Natural killer cell treated with Interleukin-12 subunit alpha and Interleukin-12 subunit beta and Interleukin-15 and Interleukin-18, amount 100 ng/mL, for 72 hours (primary cell): ENCODE measurements at places on chromosomes 16 and 17. TPM values are rescaled to one million over a fixed set of nuclear protein-coding genes. Genes with fewer than 3 reads are reported as not detected.

KRT27 gene
- total RNA-seq: not detected

CCL2 gene
- total RNA-seq: not detected

FSCN2 gene
- total RNA-seq: 0.21 TPM

DNA sequence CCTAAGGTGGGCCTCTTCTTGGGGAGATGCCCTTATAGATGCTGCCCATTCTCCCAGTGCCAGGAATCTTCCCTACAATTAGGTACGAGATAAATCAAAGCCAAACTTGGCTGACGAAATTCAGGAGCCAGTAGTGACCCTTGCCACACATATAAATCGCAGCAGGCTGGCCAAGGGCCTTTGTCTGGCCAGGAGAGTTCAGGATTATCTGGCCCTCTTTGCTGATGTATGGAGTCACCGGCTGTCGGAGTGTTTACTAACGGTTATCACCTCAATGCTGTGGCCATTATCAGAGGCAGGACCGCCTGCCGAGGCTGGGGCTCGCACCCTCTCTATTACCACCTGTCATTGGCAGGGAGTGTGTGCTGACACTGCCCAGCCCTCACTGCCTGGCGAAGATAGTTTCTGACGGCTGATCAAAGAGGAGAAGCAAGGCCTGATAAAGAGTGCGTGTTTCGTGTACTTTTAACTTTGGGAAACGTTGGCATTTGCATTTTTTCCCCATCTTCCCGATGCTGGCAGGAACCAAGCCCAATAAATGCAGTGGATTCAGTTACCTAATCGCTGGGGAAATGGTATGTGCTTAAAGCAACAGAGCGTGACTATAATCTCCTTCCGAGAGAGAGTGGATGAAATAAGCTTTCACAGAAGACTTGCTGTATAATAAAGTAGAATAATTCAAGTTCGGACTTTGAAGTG is 32.8 kb upstream of the TBX2 start:
- DNase-seq: no peak

DNA sequence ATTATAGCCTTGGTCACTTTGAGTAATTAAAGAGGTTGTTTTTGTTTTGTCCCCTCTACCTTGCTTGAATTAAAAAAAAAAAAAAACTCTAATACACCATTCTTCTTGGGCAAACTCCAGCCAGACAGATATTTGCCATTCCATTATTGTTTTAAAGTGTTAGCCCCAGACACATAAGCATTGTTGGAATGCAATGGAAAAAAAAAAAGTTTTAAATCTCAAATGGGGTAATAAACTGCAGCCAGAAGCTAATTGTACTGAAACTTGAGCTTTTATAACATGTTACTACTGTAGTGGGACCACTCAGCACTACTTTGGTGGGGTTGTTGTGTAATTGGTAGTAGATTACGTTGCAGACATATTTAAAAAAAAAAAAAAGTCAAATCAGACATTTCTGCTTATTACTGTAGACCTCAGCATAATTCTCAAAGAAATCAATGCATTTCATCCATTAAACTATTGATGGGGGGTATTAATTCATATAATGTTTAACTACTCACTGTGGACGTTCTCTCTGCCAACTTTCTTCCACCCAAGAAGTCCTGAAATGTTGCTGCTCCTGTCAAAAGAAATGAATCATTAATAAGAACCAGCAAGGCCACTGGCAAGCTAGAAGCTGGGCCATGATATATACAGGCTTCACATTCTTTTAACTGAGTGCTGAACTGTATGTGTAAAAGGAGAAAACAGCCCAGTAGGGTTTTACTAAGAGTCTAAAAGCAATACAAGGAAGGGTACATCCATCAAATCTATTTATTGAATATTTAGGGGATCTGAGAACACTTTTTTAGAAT is 626.6 kb upstream of the SOX9 start:
- DNase-seq: no peak

DNA sequence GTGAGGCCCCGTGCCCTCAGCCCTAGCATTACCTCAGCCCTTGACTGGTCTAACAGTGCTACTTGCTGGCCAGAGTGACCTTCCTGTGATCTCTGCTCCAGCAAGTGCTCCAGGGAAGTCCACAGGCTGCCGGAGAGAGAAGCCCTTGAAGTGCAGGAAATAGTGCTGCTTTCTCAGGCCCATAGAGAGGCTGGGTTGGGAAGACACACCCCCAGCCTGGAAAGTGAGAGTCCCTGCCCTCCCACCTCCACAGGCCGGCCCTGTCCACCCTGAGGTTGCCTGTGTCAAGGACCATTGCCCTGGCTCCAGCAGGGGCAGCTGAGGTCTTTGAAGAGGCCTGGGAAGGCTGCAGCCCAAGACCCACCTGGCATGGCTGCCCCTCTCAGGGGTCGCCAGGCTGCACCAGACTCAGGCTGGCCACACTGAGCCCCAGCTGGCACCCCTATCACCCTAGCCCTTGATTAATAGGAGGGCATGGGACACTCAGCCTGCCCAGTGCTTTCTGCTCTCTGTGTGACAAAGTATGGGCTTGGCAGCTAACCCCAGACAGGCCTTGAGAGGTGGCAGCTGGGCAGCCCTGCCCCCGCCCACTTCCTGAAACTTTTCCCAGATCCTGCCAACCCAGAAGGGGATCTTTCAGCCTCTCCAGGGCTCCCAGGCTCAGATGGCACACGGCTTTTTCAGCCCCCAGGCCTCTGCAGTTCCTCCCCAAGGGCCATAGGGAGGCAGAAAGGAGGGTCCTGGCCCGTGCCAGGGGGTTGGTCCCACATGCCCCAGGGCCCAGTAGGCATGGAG is 21.7 kb downstream of the ATP6V0D1 start:
- DNase-seq: no peak
